Epithelial cell of proximal tubule (primary cell): ENCODE measurements at places on chromosomes 1 and 21. TPM values are rescaled to one million over a fixed set of nuclear protein-coding genes. Genes with fewer than 3 reads are reported as not detected.
A peak's percentile ranks its signal among the peaks of the same experiment; 100 is the strongest.

Gene FCRLA
- 0.35 TPM in 1 of 2 replicates, not detected in the other for total RNA-seq

Gene AGMAT
- 3.2 and 3.8 TPM in 2 replicates for total RNA-seq

DNA sequence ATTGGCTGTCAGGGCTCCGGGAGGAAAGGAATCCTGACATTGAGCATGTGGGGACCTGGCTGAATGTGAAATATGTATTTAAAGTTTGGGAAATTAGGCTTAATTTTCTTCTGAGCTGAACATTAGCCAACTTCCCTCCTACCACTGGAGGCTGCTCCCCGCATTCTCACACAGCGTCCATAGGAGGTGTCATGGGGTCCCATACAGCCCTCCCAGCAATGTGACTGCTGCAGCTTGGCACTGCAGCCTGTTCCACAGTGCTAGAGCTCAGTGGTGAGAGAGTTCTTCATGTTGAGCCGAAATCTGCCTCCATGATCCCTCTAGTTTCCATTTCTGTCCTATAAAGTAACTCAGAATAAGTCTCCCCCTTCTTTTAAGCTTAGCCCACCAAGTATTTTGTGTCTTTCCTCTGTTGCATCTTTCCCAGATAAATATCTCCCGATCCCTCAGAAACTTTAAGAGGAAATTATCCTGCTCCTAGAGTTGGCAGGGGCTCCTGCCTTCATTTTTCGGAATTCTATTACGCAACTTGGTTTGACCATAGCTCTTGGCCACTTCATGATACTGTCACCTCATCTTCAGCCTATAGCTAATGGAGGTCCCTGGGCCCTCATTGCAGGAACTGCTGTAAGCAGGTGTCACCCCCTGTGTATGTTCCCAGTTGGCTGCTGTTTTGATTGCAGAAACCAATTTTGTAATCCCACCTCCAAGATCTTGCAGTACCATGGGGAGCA is 2.0 kb downstream of the FCRL6 start:
- no peak for DNase-seq

DNA sequence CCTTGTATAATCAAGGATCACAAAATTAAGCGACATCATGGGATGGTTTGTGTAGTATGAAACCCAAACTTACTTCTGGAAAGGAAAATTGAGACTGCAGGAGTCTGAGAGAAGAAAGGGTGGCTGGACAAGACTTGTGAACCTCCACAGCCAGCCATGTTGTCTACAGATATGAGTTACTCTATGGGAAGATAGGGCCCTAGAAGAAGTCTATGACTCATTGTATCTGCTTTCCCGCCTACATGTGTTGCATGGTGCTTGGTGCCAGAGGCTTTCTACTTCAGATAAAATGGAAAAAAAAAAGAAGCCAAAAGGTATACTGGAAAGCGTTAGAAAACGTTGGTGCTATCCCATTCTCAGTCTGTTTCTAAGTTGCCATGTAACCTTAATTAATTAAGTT is 18.7 kb upstream of the OR6N2 start:
- DNase-seq, result no peak

DNA sequence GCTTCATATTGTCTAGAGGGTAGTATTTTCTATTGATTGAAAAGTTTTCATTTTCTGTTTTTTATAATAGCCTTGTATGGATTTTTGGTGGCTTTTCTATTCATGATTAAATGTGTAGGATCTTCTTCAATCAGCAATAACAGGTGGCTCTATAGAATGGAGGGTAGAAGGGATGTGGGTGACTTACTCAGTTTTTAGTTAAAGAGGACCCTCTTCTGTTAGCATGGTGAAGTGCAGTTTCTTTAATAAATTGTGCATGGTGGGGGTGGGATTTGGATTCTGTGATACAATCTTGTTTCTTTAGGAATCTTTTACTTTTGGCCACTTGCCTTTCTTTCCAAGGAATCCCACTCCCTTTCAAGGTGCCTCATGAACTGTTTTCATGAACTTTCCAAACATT is 64.7 kb downstream of the SLC35A3 start:
- no peak for DNase-seq

- peak; percentile 84 for DNase-seq
Measured at GRCh38 chr1:221663321-221663720, 78.6 kb downstream of the DUSP10 start.

GRCh38 chr1:217953922-217954321 is 322.8 kb downstream of the SPATA17 start:
- DNase-seq, result no peak
